ENCODE measurements at places on chromosomes 13 and 19.

- DNase-seq = no peak
Measured at GRCh38 chr13:97945792-97946419, 7.6 kb upstream of the IPO5 start.

DNA sequence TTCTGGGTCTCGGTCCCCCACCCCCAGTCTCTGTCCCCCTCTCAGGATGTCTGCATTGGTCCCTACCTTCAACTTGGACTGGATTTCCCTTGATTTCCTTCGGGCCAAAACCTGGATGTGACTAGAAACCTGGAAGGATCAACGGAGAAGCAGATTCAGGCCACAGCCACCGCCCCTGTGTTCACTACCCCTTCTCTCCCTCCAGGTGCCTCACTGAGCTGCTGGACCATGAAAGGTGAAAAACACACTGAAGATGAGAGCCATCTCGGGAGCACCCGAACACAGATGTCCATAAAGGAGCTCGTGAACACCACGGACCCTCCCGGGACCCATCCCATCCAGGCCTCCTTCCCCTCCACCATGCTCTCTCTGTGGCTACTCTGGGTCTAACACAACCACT is 5.0 kb downstream of the TEAD2 start:
- no peak for DNase-seq

GRCh38 chr19:4238831-4239230 is 8.0 kb upstream of the YJU2 start:
- no peak for DNase-seq

DNA sequence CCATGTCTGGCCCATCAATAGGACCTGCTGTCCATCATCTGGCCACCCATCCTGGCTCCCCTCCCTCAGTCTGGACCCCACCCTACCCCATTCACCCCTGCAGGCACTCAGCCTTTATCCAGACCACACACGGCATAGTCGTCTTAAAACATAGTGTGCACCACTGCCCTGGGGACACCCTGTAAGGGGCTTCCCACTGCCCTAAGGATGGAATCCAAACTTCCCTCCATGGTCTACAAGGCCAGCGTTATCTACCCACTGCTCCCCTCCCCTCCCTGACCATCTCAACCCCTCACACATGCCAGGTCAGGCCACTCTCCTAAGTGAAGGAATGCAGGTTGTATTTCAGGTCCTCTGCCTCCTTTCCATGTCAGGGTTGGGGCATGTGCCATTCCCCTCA is 352.7 kb upstream of the ZNF507 start:
- no peak for DNase-seq

GRCh38 chr19:51651216-51651846 is 4.7 kb upstream of the SIGLEC14 start:
- DNase-seq = no peak

DNA sequence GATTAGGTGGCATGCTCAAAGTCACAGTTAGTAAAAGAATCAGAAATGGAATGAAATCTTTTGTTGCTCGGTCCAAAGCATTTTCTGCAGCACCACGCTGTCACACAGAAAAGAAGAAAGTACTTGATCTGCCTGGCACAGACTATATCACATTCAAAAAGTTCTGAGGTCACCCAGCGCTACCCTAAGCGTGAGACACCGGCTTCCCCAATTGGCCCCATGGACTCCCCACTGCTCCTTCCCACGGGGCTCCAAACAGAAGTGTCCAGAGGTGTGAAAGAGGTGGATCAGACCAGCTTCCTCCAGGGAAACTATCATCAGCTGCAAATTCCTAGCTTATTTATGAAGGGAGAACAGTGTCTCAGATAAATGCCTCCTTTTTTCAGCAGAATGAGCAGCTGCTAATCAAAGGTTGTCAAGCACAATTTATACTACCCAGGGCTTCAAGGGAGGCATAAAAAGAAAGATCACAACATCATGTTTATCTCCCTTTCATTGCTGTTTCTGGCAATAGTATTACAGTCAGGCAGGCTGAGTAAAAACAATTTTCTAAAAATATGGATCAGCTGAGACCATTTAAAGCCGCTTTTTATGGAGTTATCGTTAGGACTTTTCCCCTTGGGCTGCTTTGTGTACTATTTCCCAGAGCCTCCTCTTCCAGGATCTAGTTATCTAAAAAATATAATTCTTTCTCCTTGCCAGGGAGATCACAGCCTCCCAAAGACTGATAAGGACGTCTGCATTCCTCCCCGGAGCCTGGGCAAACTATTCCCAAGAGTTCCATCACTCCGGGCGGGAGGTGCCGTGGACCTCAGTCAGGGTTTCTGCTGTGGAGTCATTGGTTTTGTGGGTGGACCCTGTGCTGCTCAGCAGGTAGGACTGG is 208.0 kb downstream of the LHFPL6 start:
- no peak for DNase-seq

DNA sequence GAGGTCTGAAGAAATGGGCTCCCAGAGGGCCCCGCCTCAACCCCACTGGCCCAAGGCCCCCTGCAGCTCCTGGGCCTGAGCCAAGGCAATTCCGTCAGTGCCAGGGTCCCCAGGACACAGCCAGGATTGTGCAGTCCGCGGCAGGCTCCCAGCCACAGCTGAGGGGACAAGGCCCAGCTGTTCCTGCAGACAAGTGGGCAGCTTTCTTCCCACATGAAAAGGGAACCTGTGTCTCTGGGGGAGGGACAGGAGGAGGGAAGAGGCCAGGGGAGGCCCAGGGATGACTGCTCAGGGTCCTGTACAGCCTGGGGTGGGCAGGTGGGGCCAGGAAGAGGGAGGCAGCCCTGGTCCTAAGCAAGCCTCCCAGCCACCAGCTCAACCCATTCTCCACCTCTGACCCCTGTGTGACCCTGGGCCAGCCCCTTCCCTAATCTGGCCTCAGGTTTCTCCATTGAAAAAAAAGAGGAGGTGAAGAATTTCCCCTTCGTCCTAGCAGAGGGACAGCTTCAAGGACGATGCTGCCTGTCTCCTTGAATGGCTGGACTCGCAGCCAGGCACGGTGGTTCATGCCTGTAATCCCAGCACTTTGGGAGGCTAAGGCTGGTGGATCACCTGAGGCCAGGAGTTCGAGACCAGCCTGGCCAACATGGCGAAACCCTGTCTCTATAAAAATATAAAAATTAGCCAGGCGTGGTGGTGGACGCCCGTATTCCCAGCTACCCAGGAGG is 20.5 kb upstream of the VSTM2B start:
- no peak for DNase-seq

GRCh38 chr19:771332-771785 is 20.4 kb downstream of the MISP start:
- no peak for DNase-seq

DNA sequence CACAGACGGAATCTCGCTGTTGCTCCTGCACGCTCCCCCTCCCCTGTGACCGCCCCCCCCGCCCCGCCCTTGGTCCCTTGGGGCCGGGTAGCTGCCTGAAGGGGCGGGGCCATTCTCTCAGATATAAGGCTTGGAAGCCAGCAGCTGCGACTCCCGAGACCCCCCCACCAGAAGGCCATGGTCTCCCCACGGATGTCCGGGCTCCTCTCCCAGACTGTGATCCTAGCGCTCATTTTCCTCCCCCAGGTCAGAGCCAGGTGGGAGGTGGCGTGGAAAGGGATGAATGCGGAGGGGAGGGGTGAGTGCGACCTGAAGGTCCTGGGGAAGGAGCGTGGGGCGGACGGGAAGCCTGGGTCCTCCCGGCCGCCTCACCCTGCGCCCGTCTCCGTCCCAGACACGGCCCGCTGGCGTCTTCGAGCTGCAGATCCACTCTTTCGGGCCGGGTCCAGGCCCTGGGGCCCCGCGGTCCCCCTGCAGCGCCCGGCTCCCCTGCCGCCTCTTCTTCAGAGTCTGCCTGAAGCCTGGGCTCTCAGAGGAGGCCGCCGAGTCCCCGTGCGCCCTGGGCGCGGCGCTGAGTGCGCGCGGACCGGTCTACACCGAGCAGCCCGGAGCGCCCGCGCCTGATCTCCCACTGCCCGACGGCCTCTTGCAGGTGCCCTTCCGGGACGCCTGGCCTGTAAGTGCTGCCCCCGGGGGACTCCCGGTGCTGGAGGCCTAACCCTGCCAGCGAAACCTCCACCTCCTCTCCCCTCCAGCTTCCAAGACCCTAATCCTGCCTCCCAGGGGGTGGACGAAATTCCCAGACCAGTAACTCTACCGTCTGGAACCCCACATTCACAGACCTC is at the start of gene DLL3:
DLL3 (plus strand) TSS at position 150 of the 845 bp plus-strand sequence; CDS start at position 178, 28 bp downstream.
- no peak for DNase-seq

DNA sequence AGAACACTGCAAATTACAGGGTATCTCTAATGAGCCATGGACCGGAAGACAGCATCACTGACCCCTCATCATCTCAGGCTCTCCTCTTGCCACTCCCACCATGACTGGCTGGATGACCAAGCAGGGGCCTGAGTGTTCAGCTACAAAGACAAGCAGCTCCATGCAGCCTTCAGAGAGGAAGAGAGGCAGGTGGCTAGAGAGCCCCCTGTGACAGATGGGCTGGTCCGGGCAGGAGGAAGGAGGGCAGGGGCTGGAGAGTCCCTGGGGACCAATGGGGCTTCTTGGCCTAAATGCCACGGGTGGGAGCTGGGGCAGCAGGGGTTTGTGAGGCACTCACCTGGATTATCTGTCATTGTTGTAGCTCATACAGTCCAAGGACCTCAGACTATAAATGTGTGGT is 12.8 kb upstream of the RASA3 start:
- no peak for DNase-seq

- no peak for DNase-seq
Measured at GRCh38 chr13:109626386-109627171, 159.8 kb downstream of the IRS2 start.

- DNase-seq = no peak
Measured at GRCh38 chr13:97892717-97893116, 60.8 kb upstream of the IPO5 start.

GRCh38 chr13:32976056-32976805 is 40.0 kb upstream of the KL start:
- DNase-seq = no peak

GRCh38 chr19:38135150-38135998 is 88.6 kb downstream of the DPF1 start:
- DNase-seq = no peak

DNA sequence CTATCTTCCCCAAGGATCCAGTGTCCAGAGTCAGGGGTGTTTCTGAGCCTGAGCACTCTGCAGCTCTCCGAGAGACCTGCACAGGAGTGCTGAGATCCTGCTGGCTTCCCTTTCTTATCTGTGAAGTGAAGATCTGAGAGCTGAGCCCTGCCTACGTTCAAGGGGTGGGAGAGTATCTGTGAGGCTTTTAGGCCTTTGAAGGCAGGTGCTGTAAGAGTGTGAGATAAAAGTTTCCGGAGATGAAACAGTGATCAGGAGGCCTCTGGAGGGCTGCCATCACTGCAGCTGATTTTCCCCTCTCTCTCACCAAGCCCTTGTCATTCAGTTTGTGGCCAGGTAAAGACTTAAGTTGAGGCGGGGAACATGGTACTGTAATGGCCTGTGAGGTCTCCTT is 83.1 kb downstream of the AKAP11 start:
- DNase-seq = no peak

- DNase-seq = no peak
Measured at GRCh38 chr19:18533058-18533457, 10.3 kb downstream of the FKBP8 start.

GRCh38 chr13:73293913-73294523 is 235.2 kb downstream of the KLF5 start:
- no peak for DNase-seq

- no peak for DNase-seq
Measured at GRCh38 chr13:58579468-58579867, 947.9 kb downstream of the PCDH17 start.

DNA sequence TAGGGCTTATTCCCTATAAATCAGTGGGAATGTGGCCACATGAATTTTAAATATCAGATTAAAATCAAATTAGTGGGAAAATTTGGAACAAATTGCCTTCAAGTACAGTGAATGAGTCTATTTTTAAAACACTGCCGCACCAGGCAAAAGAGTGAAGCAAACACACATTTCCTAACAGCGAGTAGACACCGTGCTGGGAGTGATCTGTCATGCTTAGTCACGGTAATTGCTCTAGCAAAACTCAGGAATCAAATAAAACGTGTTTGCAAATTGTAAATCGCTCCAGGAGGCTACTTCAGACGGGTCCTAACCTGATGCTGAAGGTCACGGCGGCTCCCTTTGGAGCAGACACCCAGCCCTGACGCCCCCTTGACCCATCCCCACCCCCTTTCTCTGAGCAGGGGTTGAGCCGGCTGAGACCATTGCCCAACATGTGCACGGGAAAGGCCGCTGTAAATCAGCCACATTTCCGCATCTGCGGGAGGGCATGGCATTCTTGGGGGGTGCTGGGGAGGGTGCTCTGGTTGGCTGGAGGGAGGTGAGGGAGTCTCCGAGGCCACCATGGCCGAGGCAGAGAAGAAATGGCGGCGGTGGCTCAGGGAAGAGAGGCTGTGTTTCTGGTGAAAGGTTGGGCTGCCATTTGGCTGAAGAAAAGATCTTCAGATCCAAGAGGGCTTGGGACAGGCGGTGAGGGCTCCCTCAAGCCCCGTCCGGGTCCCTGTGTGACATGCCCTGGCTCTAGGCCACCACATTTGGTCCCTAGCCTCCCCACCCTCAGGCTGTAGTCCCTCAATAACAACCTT is 8.9 kb downstream of the CEBPA start:
- DNase-seq = peak; percentile 24

DNA sequence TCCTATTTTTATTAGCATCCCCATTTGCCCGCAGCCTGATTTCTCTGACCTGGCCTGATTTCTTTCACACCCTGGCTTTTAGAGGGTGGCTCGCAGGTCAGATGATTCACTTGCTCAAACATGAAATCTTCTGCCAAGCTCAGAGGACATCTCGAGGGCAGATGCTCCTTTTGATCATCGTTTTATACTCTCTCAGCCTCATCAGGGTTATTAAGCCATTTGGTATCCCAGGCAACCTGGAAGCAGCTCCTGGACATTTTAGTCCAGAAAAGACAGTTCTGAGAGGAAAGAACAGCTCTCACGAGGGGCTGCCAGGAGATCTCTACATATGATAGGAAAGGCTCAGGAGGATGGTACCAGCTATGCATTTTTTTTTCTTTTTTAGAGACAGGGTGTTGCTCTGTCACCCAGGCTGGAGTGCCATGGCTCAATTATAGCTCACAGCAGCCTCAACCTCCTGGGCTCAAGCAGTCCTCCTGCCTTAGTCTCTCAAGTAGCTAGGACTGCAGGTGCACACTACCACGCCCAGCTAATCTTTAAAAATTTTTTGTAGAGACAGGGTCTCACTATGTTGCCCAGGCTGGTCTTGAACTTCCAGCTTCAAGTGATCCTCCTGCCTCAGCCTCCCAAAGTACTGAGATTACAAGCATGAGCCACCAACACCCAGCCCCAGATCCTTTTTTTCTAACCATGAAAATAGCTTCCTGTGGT is 165.4 kb downstream of the KATNAL1 start:
- no peak for DNase-seq

DNA sequence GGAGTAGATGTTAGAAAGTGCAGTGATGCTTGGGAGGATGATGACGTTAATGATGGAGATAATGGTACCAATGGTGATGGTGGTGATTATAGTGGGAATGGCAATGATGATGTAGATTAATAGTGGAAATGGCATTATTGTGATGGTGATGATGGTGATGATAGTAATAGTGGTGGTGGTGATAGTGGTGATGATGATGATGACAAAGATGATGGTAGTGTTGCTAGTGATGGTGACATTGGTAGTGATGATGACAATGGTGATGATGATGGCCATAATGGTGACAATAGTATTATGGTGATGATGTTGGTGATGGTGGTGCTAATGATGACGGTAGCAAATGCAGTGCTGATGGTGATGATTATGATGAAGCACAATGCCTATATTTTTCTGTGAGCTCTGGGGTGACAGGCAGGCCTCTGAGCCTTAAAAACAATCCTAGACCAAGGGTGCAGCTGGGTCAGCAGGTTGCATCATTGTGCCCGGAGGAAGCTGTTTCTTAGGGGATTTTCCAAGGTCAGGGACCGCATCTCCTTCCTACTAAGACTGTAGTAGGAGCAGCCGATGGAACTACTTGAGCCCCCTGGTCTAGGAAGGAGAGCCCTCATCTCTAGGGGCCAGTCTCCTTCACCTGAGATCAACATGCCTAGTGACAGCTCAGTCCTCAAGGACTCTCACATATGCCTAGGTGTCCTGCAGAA is 7.8 kb downstream of the CEACAM18 start:
- DNase-seq = no peak
